ENCODE measurements at places on chromosomes 2 and 18.

DNA sequence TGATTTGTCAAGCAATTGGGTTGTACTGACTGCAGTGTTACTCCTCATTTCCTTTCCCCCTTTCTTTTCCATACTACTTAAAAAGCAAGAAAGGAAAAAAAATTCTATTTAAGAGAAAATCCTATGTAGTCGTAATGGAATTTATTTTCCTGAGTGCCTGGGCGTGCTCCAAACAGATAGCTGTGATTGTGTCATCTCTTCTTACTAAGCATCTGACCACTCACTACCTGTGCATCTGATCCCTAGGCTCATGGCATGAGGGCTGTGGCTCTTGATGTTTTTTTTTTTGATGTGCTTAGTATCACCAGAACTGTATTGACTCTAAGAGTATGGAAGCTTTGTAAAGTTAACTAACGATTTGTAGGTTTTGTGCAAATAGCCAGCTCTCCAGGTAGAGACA is 19.0 kb downstream of the CRIM1 start:
- DNase-seq = no peak

DNA sequence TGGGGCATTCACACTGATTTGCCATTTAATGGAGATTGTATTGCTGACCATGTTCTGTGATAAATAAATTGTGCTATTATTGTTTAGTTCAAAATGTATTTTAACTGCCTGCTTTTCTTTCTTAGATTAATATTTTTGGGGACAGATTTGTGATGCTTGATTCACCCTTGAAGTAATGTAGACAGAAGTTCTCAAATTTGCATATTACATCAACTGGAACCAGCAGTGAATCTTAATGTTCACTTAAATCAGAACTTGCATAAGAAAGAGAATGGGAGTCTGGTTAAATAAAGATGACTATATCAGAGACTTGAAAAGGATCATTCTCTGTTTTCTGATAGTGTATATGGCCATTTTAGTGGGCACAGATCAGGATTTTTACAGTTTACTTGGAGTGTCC is 1.8 kb downstream of the DNAJC10 start:
- no peak for DNase-seq

- no peak for DNase-seq
Measured at GRCh38 chr2:231362555-231363184, 32.8 kb upstream of the B3GNT7 start.

DNA sequence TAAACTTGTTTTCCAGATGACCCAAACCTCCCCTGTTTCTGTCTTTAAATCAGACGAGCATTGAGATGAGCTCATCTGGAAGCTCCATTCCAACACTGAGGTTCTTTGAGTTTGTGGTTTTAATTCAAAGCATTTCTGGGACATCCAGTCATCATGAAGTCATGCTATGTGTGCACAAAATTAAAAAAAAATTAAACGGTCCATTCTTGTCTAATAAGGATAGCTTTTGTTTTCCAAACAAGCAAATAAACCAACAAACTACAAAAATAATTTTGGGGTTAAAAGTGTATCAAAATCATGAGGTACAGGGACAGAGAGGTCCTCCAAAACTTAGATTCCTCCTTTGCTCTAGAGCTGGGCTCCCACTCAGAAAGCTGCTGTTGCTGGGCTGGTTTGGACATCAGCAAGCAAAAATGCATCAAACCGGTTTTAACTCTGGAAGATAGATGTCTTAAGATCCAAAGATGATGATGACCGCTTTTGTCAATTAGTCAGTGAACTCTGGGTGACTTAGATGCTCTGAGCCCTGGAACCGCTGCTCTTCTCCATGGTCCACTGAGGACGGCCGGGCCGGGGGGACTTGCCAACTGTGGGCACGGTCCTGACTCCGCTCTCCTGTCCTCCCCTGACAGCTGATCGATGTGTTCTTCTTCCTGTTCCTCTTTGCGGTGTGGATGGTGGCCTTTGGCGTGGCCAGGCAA is 65.4 kb downstream of the TRPM8 start:
- no peak for DNase-seq

DNA sequence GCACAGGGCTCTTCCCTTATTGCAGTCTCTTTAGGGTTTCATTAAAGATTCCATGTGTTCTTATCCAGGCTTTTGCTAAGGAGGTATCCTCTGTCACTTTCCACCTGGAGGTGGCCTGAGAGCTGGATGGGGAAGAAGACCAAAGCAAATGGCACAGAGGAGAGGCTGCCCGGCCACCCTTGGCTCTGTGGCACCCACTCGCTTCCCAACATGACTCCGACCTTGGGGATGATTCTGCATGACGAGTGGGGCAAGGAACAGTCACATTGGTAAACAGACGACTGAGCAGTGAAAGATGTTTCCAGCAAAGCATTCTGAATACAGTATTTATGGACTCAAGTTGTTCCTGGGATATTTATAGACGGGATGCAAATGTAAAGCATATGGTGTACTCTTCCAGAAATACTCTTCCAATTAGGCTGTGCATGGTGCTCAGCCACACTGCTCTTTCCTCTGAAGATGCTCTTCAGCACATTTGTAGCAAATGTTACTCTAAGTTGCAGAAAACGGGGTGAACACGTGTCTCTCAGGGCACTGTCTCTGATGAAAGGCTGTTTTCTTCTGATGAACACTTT is 377.1 kb upstream of the HS6ST1 start:
- DNase-seq = no peak

GRCh38 chr2:236176417-236176816 is 8.2 kb upstream of the GBX2 start:
- DNase-seq = no peak

DNA sequence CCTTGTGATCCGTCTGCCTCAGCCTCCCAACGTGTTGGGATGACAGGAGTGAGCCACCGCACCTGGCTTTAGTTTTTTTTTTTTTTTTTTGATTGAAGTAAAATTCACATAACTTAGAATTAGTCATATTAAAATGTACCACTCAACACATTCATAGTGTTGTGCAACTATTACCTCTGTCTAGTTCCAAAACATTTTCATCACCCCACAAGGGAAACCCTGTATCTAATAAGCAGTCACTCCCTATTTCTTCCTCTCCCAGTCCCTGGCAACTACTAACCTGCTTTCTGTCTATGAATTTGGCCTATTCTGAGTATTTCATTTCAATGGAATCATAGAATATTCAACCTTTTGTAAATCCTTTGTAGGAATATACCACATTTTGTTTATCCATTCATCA is 123.9 kb upstream of the FAM117B start:
- no peak for DNase-seq

DNA sequence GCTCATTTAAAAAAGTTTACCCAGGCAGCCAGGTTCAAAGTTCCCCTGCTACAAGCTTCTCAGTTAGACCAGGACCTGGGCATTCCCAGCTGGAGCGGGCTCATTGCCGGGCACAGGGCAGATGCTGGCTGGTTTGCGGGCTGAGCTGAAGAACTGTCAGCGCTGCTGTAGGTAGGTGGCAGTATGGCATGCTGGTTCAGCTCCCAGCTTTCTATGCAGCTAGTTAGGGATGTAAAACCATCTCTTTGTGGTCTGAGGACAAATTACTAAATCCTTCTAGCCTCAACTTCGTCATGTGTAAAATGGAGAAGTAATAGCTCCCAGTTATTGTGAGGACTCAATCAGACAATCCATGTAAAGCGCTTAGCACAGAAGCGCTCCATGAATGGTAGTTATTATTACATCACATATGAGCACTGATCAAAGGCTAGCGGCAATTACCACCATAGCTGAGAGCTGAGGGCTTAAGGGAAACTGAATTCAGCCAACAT is 2.4 kb upstream of the LDLRAD4 start:
- peak; percentile 68 for DNase-seq

DNA sequence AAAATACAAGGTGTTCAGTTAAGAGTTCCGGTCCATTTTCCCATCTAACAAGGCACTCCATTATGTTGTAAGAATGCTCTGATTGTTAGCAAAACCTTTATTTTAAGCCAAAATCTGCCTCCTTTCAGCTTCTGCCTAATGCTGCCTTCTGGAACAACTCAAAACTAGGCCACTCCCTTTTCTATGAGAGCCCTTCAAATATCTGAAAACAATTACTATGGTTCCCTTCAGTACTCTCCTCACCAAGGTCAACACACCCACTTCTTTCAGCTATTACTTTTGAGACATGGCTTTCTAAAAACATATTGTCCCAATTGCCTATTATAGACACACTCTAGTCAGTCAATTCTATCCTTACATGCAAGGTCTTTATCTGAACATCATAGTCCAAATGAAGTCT is 429.4 kb downstream of the ERBB4 start:
- DNase-seq = peak; percentile 30

- DNase-seq = no peak
Measured at GRCh38 chr2:162261032-162261945, 18.0 kb upstream of the FAP start.
